Right ventricle myocardium inferior (tissue), 1 donor: ENCODE measurements at places on chromosomes 4 and X.
A peak's percentile ranks its signal among the peaks of the same experiment; 100 is the strongest.

DNA sequence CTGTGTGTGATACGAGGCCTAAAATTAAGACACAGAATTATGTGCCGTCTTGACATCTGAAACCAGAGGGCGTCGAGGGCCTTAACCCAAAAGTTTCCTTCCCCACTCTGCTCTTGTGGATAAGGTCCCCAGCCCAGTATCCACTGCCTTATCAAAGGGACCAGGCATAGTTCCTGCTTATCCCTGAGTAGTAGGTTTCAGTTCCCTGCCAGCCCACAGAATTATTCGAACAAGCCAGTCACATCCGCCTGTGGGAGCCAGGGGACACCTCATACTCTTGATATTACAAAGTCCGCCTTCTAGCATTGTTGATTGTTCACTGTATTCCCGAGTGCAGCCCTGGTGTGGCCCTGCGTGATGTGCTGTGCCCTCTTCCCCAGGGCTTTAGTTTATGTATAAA, 5.4 kb upstream of the MMRN1 start:
- DNase-seq = no peak

GRCh38 chrX:12065251-12065650, 73.0 kb upstream of the FRMPD4 start:
- DNase-seq = no peak

- no peak for DNase-seq
Measured at GRCh38 chr4:157043131-157043530, 32.8 kb upstream of the GLRB start.

DNA sequence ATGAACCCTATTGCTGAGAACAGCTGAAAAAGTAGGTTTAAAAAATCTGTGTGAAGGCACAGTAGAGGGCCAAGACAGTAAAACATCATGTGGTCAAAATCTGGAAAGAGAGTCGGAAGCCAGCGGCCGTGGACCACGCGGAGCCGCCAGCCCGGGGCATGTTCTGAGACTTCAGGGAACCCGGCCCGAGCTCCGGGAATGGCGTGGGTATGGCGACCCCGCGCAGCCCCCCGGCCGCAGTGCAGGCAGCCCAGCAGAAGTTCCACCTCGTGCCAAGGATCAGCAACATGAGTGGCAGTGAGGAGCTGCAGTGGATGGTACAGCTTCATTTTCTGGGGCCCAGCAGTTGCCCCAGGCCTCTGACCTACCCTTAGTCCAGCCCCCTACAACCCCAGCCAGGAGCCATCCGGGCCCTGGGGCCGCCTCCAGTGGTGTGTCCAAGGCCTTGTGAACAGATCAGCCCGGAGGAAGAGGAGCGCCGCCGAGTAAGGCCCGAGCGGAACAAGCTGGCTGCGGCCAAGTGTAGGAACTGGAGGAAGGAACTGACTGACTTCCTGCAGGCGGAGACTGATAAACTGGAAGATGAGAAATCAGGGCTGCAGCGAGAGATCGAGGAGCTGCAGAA, 94.2 kb downstream of the LARP1B start:
- DNase-seq = peak; percentile 63

GRCh38 chr4:161936625-161937550, 226.9 kb downstream of the FSTL5 start:
- DNase-seq = no peak

DNA sequence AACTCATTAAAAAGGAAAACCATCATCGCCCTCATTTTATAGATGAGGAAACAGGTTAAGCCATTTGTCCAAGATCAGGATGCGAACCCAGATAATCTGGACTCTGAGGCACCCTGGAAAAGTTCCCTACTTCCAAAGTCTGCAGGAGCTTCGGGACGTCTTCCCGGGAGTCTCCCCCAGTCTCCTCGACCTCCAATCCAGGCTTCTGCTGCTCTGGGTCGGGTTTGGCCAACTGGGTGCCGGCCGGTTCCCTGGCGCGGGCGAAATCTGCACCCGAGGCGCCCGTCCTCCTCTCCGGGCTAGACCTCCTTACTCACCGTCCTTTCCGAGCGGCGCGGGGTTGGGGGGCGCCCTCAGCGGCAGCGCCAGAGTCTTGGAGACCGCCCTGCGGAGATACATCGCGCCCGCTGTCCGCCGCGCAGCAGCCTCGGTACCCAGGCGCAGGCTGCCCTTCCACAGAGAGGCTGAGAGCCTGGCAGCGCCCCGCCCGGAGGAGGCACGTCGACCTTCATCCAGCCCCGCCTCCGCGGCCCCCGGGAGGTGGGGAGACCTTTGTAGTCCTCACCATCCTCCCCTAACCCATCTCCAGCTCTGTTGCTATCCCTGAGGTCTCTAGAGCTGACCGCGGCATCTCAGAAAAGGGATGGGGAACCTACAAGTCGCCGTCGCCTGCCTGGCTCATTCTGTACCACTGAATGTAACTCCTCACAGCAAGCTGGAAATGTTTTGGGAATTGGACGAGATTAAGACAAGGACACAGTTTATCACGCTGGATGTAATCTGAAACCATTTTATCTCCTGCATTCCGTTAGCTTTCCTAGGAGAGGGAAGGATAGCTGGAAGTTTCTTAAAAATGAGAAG, at the start of gene MGARP:
MGARP (minus strand) TSS at position 466 of the 861 bp plus-strand sequence; CDS start at position 399, 67 bp downstream.
- peak; percentile 69 for DNase-seq

DNA sequence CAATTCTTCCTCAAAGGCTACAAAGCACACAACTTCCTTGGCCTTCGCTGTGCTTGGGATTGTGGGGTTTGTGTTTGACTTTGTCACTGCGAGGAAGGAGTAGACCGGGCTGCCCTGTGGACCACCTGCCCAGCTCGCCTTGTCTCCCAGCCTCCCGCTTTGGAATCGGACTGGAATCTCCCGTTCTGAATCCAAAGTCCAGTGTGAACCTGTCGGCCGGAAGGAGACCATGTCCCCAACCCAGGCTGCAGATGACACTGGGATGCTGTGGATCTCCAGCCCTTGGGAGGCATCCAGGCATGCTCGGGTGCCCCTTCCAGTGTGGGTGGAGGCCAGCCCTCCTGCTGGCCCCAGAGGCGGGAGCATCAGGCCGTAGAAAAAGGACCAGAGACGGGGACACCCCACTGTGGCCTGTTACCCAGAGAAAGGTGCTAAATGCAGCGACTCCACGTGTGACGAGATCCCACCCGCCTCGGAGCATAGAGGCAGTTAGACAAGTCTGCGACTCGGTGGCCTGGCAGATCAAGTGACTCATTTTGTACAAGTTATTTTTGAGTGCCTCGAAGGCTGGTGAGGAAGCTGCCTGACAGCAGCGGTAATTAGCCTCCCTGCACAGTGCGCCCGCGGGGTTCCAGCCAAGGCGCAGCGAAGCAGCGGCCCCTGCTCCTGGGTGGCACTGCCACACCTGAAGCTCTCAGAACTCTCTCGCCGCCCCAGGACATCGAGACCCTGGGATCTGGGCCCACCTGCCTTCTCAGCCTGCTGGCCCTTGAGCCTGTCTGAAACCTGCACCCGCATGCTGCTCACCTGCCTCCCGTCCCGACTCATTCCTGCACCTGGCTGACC, 57.5 kb downstream of the ADRA2C start:
- DNase-seq = peak; percentile 63

DNA sequence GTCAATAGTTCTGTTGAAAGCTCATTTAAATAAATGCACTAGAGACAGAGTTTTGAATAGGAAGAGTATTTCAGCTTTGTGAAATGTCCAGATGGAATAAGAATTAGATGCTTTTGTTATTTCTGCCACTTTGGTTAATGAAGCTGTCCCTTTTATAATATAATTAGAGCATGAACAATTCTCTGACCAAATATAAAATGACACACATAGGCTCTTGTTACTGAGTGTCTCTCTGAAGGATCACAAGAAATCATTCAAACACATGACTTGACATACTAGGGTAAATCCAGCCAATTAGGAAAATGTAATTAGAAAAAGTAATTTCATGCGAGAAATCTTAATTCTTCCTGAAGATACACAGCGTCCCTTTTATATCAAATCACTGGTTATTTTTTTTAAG, 68.4 kb upstream of the DDIT4L start:
- DNase-seq = no peak

- no peak for DNase-seq
Measured at GRCh38 chr4:121428721-121429120, 47.9 kb upstream of the QRFPR start.

DNA sequence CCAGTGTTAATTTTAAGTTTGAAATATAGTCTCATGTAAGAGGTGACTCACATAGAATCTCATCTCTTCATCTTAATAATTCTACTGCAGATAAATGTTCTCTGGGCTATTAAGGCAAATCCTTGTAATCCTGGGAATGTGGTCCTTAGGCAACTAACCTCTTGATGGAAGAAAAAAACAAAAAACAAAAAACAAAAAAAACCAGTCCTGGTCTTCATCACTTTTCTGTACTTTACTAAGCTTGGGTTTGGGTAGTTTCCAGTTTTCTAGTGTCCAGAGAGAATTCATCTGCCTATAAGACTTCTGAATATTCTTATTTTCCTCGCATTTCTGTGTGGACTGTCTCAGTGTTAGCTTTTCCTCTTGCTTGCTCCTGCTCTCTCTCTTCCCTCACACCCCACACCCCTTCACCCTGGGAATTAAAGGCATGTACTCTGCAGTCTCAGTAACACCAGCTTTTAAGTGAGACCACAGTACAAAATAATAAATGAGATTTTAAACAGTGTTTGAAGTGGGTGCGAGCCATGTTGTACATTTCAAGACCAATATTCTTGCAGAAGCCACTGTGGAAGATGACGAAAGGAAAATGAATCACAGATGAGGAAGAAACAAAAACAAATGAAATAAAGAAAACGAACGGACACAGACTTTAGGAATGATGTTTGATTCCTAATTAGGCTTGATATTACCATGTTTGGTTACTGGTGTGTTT, 51.7 kb downstream of the HAND2 start:
- no peak for DNase-seq

DNA sequence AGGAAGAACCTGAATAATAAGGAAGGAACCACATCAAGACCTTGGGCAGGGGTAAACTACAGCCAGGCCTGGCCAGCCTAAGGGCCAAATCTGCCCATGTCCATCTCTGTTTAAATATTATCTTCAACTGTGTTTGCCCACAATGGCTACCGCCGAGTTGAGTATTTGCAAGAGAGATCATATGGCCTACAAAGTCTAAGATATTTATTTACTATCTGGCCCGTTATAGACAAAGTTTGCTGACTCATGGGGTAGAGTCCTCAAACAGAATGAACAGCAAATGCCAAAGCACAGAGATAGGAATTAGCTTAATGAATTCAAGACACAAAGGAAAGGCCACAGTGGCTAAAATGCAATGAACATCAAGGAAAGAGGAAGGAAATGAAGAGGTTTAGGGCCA, 44.8 kb downstream of the RPS6KA3 start:
- DNase-seq = no peak

- peak; percentile 94 for DNase-seq
Measured at GRCh38 chr4:185142912-185143600, at the start of gene SLC25A4. TSS of gene SLC25A4 (plus strand) at chr4:185143266. CDS start at chr4:185143373, 107 bp downstream.

- no peak for DNase-seq
Measured at GRCh38 chrX:113399506-113400192, 559.0 kb upstream of the AMOT start.

GRCh38 chrX:31508338-31508737, 436.5 kb upstream of the FTHL17 start:
- DNase-seq = no peak

GRCh38 chr4:119212234-119212963, at the start of gene USP53:
TSS of gene USP53 (plus strand) at chr4:119212713. CDS start at chr4:119239760, 27,047 bp downstream.
- DNase-seq = peak; percentile 97

DNA sequence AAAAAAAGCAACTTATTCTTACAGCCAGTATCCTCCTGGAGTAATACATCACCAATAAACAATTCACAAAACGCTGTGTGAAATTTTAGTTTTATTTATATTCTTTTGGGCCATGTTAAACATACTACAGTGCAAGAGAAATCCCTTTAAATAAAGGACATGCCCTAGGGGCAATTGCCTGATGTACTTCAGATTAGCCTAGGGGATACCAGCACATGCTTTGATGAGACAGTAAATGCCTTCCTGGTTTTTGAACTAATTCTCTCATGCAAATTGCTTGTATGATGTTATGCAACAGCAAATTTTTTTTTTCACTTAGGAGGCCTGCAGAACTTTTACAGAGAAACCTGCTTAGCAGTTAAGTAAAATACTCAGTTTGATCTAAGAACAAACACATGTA, 711.9 kb upstream of the FRG1 start:
- no peak for DNase-seq

DNA sequence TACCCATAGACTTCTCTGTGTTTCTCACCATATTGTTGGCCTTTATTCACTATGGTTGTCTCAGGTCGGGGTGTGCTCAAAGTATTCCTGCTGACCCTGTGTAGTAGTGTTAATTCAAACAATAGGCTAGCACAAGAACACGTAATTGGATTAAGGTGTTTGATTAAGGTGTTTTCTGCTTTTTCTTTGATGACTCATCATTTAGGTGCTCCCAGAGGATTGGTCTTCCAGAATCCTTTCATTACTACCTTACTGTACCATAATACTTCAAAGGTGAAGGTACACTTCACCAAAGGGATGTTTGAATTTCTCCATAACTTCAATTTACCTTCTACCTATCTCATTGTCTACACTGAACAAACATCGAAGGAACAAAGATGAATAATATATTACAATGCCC, 121.7 kb upstream of the CCDC160 start:
- no peak for DNase-seq

GRCh38 chr4:171390626-171391025, 422.6 kb upstream of the GALNTL6 start:
- no peak for DNase-seq

DNA sequence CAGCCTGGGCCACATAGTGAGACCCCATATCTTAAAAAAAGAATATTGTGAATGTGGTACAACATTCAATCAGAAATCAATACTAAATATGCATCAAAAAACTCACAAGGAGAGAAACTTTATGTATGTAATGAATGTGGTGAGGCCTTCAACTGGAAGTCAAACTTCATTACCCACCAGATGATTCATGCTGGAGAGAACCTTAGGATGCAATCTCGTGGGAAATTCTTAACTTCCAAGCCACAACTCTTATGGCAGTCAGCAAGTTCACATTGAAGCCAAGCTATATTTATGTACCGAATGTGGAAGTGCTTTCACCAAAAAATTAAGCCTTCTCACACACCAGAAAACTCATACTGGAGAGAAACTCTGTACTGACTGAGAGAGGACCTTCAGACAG, 84.5 kb upstream of the UXT start:
- DNase-seq = no peak

DNA sequence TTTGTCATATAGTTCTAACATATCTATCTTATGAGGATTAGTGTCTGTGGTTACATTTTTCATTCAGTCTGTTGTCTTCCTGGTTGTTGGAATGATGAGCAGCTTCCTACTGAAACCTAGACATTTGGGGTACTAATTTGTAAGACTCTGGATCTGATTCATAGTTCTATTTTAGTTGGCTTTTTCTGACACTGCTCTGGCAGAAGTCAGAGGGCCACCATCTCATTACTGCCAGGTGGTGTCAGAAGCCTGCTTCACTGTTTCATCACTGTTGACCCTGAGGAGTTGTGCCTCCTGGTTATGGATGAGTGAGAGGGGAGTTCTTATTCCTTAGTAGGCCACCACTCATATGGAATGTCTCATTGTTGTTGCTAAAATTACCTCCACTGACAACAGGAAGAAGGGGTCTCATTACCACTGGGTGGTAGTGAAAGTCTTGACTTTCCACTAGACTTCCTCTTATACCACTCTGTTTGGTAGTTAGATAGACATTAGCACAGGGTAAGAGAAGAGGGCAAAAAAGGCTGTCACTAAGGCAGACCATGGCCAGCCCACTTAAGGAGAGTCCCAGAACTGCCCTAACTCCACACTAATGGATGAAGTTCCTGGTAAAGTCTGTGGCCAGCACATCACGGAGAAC, 395.2 kb downstream of the SPOCK3 start:
- no peak for DNase-seq
